ENCODE measurements at places on chromosomes 5 and 9.

DNA sequence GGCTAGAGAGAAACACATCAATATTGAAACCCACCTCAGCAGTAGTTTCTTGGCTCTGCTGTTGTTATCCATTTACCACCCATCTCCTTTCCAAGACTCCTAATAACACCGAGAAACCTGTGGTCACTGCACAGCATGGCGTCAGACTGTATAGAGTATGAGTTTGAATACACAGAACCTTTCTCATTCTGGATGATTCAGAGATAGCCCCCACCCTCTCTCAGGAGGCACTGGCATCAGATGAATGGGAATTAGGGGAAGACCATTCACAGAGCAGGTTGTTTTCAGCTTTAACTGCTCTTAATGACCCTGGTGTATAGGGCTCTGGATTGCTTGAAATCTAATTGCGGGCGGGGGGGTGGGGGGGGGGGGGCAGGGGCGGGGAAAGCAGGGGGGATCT, 86.7 kb downstream of the GPR21 start:
- DNase-seq: no peak

DNA sequence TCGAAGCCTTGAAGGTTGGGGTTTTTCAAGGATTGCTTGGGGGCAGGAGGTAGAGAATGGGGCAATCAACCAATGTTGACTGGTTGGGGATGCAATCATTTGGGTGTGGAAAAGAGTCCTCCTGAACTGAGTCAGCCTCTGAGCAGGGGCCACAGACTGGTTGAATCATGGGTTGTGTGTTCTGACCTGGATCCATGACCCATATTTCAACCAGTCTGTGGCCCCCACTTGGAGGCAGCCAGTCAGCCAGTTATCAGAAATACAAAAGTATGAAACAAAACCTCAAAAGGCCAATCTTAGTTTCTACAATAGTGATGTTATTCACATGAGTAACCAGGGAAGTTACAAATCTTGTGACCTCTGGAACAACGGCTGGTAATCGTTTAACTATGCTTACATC, 81.4 kb upstream of the RANBP6 start:
- DNase-seq: no peak

DNA sequence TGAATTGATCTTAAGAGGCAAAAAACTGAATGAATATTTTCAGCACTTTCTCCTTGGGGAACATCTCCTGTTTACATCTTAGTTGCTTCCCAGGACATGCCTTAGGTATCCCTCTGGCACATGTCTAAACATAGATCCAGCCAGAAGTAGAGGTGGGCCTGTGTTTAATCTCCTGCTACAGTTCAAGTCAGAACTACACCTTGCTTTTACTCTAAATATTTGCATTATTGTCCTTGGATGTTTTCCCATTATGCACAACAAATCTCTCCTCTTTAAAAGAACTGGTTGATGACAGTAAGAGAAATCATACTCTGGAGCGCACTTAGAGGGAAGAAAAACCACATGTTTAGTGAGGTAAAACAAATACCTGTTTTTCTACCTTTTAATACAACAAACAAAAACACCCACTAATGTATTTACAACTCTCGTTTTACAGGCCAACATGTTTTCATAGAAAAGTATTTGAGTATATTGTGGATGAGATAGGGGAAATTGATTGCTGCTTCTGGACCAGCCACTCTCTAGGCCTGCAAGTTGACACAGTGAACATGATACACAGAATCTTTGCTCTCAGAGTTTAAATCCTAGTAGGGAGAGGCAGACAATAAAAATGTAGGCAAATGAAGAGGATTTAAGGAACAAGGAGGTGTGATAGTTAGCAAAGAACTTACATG, 32.3 kb downstream of the TNFAIP8 start:
- DNase-seq: no peak

DNA sequence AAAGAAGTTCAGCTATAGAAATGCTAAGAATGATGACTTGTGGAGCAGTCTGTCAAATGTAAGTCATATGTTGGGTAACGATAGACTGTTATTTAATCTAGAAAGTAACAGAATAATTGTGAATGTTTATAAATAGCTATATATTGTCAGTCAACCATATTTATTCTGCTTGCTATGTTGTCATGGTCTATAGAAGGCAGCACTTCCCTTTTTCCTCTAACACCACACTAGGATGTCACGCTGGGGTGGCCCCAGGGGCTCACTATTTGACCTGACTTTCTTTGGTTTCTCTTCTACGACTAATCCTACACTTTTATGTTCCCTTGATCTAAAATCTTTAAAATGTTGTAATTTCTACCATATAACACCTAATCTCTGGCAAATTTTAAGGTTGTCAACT, 20.5 kb downstream of the ERAP2 start:
- DNase-seq: no peak

- DNase-seq: no peak
These were observed 7.5 kb downstream of the SERINC5 start for GRCh38 chr5:80248378-80248777.

DNA sequence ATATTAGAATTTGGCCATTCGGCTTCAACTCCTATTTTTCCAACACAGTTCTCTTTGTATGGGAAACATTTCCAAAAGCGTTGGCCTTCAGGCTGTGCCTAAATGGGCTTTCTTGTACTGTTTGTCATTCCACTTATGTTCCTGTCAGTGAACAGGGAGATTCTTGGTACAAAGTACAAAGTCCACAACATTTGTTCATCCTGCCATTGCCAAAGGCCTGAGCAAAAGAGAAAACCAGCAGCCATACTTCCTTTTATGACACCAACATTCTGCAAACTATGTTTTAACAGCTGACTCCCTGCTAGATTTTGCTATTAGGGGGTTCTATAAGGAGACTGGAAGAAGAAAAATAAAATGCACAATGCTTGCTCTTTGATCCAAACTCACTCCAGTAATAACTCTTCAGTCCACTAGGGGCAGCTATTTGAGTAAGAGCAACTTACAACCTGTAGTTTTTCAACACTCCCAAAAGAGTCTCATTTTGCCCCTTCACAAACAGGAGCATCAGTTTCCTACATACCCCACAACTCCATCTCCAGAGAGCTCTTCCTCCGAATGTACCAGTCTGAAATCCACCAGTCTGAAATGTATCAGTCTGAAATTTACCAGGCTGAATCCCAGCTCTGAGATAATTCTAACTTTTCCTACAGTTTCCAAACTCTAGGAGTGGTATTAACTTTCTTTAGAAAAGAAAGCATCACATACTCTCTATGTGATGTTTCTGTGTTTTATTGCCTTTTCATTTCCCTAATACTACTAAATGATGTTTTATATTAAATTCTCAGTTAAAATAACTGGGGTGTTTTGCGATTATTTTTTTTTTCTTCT, 693.8 kb downstream of the DNAH5 start:
- no peak for DNase-seq

DNA sequence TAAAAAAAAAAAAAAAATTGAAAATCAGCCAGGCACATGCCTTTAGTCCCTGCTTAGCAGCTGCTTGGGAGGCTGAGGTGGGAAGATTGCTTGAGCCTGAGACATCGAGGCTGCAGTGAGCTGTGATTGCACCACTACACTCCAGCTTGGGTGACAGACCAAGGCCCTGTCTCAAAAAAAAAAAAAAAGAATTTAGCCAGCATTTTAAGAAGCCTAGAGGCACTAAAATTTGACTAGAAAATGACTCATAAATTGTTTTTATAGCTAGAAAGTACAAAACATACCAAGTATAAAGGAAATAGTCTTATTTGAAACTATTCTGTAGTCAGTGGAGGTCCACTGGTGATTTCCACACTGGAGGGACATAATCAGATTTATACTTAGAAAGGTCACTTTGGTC, 17.5 kb downstream of the LRRC70 start:
- no peak for DNase-seq

DNA sequence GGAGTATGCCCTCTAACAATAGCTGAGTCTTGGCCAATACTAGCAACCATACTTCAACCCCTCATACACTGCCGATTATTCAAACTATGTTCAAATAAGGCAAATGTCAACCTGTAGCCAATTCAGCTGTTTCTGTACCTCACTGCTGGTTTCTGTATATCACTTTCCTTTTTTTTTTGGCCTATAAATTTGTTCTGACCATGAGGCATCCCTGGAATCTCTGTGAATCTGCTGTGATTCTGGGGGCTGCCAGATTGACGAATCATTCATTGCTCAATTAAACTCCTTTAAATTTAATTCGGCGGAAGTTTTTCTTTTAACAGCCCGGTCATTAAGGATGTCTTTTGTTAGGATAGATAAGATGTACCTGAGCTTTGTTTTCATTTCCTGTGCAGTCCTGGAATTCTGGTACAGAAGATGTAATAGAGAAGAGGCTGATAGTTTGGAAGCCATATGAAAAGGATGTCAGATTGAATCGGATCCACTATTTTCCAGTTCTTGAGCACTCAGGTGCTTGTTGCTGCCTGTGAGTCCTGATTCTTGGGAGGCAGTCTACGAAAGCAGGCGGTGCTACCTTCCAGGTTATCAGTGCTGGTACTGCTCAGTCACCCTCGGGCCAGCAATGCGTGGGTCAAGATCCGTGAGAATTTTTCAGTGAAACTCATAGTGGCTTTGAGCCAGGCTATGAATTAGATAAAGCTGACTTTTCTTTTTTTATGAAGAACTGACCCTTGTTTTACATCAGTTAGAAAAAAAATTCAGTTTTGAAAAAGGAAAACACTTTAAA, 106.2 kb upstream of the TUT7 start:
- no peak for DNase-seq

DNA sequence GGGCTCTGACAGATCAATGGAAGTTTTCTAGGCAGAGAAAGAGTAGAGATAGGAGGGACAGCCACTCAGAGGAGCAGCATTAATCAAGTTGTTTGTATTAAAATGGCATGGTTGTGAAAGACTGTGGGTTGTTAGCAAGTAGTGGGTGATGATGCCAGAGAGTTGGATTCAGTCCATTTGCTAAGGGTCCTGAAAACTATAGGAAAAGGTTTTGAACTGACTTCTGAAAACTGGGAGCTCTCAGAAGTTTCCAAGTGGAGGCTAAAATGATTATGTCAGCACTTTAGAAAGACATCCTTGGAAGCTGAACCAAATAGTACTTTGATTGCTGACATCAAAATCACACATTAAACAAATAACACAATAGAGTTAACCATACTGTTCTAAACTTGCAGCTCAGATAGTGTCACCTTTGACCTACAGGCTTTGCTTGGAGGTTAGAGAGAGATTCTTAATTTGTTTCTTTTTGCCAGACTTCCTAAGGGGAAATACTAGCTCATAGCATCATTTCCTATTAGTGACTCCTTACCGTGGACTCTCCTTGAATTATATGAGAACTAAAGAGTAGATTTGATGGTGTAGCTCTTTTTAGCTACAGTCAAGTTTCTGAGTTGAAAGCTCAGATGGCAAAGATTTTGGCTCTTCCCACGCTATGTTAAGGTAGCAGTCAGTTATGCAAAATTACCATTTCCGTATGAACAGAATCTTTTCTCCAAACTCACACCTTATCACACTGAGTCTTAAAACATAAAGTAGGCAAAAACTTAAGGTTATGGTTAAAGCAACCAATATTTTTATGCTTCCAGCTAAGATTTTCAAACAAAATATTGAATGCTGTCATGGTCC, 277.1 kb downstream of the NR3C1 start:
- no peak for DNase-seq

- DNase-seq: no peak
These were observed 145.4 kb downstream of the GADD45G start for GRCh38 chr9:89750117-89750791.

Measured in activated CD8-positive, alpha-beta T cell treated with anti-CD3 and anti-CD28 coated beads, Interleukin-2, amount 10 ng/mL, durations not matched to agents 7 days and 5 days (primary cell).